ENCODE measurements at places on chromosomes 1 and 21.

DNA sequence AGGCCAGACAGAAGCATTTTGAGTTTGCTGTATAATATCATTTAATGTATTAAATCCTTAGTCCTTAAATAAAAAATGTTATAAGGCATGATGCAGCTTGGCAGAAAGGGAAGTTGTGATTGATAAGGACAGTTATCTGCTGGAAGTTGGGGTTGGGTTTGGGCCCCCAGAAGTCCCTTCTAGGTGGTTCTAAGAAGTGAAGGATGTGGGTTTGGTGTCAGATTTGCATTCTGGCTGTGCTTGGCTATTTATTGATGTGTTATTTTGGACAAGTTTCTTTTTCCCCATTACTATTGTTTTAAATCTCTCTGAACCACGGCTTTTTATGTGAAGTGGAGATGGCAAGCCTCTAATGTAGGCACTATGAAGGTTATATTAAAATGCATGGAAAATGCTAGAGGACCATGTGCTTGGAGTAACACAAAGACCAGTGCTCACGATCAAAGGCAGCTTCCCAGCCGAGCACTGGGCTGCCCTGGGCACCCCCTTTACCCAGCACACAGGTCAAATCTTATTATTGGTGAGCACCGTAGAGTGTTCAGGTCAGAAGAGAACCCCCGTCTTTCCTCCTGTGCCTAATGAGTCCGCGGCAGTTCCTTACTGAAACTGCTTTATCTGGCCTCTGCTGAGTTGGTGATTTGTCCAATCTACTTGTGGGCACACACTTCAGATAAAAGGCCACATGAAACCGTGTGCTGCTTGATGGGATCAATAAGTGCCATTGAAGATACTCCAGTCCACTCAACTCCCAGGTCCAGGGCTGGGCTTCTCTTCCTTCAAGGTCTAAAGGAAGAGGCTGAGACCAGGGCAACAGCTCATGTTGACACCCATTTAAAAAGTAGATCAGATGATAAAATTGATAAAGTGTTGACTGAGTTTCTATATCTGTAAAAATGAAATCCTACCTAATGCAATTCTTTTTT, 212.0 kb downstream of the PRDM2 start:
- no peak for DNase-seq

DNA sequence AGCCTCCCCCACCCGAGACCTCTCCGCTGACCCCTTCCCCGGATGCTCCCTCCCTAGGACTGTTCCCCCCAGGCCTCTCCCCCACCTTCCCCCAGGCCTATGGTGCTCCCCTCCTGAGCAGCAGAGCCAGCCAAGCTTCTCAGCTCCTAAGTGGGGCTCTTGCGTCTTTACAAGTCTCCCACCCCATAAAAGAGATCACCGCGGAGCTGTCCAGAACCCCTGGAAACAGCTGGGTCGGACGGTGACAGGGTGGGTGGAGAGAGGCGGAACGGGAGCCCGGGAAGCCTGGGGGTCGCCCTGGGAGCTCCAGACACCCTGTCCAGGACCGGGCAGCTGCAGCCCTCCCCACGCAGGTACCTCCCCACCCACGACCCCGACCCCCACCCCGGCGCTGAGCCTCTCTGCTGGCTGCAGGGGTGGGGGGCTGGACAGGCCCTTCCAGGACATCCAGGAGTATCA, 61.2 kb downstream of the WNT9A start:
- no peak for DNase-seq

- no peak for DNase-seq
Observed at GRCh38 chr1:47782414-47783166, 214.6 kb downstream of the TRABD2B start.

GRCh38 chr1:231190456-231190855, 28.6 kb downstream of the TRIM67 start:
- no peak for DNase-seq

GRCh38 chr1:245195398-245195797, 40.6 kb downstream of the KIF26B start:
- DNase-seq = no peak

GRCh38 chr21:46211786-46212720, 16.5 kb downstream of the LSS start:
- DNase-seq = no peak

GRCh38 chr1:234931404-234931973, 197.1 kb downstream of the TOMM20 start:
- no peak for DNase-seq

- DNase-seq = no peak
Observed at GRCh38 chr1:53190210-53190611, 6.4 kb upstream of the CPT2 start.

DNA sequence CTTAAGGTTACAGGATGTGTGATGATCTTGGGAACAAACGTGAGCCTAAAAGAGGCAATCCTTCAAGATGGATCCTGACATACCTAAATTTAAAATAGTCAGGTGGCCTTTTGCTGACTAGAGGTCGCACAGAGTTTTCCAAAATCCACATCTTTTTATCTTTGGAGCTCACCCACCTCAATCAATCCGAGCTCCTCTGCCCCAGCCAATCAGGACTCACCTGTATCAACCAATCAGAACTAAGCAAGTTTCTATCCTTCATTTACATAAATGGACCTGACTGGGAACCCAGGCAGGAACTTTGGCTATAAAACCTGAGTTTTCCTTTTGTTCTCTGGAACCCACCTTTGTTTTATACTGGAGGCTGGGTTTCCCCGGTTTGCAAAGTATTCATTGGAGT, 16.2 kb downstream of the DNAJC11 start:
- no peak for DNase-seq

GRCh38 chr1:206982216-206982615, 12.0 kb upstream of the FCAMR start:
- DNase-seq = peak; percentile 33

GRCh38 chr1:89512996-89513720, 11.5 kb upstream of the LRRC8B start:
- DNase-seq = no peak

- peak; percentile 34 for DNase-seq
Observed at GRCh38 chr21:41766883-41767605, at the start of gene RIPK4. TSS of gene RIPK4 (minus strand) at chr21:41767052. CDS start at chr21:41767041, 11 bp downstream.

GRCh38 chr1:204084247-204084772, 11.4 kb downstream of the SOX13 start:
- DNase-seq = no peak

- no peak for DNase-seq
Observed at GRCh38 chr1:225435076-225435475, 7.2 kb upstream of the LBR start.

- DNase-seq = no peak
Observed at GRCh38 chr21:45386728-45387371, 18.1 kb upstream of the COL18A1 start.

- DNase-seq = no peak
Observed at GRCh38 chr21:14883351-14883750, 181.4 kb downstream of the NRIP1 start.

DNA sequence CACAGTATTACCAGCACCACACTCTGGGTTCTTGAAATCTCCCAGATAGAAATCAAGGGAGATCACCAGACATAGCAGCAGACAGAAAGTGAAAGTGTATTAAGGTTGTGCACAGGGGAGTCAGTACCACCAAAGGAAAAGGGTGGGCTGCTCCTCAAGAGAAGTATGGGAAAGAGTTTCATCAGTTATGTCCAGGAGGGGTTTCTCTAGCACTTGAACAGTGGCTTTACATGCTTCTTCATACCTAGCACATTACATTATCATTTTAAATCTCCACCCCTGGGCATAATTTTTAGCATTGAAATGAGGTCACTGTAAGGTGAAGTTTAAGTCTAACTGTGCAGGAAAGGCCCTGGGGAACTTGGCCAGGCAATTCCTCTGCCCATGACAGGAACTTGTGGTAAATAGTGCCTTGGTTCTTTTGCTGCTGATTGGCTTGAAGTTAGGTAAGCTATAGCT, 601.0 kb downstream of the NUF2 start:
- no peak for DNase-seq

- no peak for DNase-seq
Observed at GRCh38 chr1:214438530-214438929, 112.9 kb downstream of the PTPN14 start.

DNA sequence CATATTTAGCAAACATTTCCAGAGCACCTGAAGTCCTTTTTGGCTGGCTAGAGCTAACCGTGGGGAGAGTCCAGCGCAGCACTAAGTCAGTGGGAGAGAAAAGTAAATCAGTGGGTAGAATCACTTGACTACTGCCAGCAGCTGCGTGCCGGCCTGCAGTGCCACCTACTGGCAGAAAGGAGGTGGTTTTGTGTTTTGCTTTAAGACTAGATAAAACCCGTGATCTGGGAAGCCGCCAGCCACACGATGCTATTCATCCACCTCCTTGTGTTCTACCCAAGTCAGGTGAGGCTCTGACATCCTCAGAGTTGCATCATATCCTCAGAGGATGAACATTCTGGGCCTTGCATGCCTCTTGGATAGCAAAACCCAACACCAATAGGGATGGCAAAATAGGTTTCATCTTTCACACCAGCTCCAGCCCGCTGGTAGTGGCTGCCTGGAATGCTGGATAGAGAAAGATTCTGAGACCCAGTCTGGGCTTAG, 14.1 kb upstream of the HEYL start:
- peak; percentile 47 for DNase-seq

DNA sequence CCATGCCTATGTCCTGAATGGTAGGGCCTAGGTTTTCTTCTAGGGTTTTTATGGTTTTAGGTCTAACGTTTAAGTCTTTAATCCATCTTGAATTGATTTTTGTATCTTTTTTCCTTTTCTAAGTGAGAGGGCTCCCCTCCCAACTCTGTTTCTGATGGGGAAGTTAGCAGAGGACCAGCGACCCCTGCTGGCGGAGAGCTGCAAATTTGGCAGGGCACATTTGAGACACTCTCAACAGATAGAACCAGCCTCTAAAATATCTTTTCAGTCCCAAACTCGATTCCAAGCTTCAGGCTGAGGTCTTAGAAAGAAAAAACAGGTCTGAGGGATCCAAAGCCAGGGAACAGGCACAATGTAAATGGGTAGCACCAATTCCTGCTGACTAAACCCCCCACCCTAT, 32.5 kb downstream of the LRRC3 start:
- DNase-seq = no peak

DNA sequence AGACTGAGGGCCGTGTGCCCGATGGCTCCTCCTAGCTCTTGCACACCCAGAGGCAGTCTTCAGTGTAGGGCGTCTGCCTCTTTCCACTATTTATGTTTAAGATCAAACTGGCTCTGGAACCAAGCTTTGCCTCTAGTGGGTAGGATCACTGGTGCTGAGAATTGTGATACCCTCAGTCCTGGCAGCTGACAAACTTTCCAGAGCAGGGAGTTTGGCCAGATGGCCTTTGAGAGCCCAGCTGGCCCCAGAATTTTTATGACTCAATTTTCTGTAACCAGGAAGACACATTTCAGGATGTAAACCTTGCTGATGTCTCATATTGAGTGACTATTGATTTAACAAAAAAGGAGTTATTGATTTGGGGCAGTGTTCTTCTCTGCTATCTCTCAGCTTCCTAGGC, 6.7 kb downstream of the COQ8A start:
- no peak for DNase-seq

DNA sequence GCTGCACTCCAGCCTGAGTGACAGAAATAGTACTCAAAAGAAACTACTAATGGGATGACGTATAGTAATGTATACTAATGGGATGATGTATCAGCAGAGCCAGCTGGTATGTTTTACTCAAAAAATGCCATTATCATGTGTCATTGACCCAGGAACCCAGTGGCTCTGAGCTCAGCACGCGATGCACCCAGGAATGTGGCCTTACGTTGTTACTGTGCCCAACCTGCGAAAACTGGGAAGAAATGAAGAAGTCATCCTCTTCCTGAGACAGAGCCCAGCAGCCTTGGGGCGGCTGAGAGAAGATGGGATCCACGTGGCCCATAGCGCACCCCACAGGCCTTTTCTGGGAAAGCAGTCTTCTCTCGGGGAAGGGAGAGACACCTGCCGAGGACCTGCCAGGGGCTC, 8.8 kb downstream of the UBE2J2 start:
- no peak for DNase-seq

GRCh38 chr1:187270256-187270655, 441.5 kb downstream of the PLA2G4A start:
- no peak for DNase-seq

DNA sequence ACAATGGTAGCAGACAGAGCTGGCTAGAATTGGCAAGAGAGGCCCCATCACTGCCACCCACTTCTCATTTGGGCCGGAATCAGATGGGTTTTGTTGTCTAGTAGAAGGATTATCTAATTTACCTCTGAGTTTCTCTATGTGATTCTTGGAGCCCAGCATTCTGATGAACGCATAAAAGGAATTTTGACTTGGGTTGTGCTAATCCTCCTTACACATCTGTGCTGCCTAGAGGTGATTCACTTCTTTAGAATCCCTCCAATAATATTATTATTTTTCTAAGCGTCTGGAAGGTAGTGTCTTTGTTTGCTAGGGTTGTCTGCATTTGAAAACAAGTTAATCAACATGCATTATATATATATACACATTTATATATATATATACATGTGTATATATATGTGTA, 118.1 kb downstream of the RUNX1 start:
- no peak for DNase-seq

DNA sequence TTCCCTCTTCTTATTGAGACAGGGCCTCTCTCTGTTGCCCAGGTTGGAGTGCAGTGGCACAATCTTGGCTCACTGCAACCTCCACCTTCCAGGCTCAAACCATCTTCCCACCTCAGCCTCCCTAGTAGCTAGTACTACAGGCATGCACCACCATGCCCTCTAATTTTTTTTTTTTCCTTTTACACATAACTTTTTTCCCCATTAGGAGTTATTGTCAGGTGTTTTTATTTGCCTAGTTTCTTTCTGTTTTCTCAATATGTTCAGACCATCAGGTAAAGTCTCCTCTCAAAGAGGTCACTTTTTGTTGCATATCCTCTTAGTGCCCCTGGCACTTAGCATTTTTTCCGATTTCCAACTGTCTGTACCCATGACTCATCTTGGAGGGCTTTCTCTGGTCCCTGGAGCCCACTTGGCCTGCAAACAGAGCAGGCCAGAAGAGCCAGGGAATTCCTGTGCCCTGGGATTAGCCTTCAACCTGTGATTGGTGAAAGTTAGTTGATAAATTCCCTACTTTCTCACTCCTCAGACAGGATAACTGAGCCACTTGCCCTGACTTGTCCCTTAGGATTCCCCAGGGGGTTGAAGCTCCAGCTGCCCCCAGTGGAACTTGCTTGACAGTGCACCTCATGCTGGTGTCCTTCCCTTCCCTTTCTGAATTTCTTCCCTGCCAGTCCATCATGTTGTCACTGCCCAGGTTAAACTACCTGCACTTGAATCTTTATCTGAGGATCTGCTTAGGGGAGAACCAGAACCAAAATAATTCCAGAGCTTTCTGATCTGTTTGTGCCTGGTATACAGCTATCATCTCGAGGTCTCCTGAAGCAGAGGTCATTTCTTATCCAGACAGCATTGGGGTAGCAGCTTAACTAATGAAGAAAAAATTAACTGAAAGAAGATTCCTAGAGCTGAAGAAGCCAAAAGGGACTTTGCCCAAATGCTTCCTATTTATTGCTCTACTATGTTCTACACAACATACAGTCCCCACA, 2.4 kb downstream of the NTPCR start:
- DNase-seq = no peak

- DNase-seq = no peak
Observed at GRCh38 chr1:19209439-19209989, 552 bp downstream of the UBR4 start.

GRCh38 chr1:97621955-97622354, 298.9 kb downstream of the DPYD start:
- DNase-seq = no peak

- no peak for DNase-seq
Observed at GRCh38 chr1:209199822-209200221, 383.7 kb upstream of the CAMK1G start.

GRCh38 chr1:47661040-47661439, 223.2 kb downstream of the FOXD2 start:
- no peak for DNase-seq

Data from stimulated activated CD8-positive, alpha-beta memory T cell treated with anti-CD3 and anti-CD28 coated beads, Interleukin-12 subunit alpha, Interleukin-12 subunit beta, amount 100 ng/mL, for 4 hours (primary cell).